ENCODE measurements at places on chromosomes 3 and 15. TPM values are rescaled to one million over a fixed set of nuclear protein-coding genes. Genes with fewer than 3 reads are reported as not detected.

DNA sequence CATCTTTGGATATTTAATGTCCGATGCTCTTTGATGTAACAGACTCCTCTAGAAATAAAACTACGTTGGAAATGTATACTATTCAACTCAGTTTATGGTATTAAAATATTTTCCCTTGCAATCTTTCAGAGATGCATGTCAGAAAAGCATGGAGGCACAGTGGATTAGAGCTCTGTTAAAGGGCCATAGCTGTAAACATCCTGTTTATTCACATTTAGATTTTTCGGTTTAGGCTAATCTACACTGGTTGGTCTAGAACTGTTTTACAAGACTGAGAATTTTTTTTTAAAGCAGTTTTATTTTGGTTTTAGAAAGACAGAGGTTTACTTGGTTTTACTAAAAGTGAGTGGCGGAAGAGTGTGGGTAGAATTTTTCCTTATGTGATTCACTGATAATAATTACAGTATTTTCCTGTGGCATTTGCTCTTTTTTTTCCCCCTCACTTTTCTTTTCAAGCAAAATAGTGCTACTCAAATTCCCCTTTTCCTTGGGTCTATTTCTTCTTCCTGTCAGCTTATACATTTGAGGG is 132.1 kb downstream of the IL1RAP start:
- no peaks in the 10 kb centered on the region for H3K27me3 ChIP-seq
- DNase-seq, result no peak
- H3K36me3 ChIP-seq, result peaks cover 4% of the 10 kb centered on the region
- H3K4me3 ChIP-seq, result no peak overlapping the region

- H3K27ac ChIP-seq, result no peak overlapping the region
- H3K4me3 ChIP-seq, result no peak overlapping the region
- H3K4me1 ChIP-seq, result no peaks in the 10 kb centered on the region
These were observed 425.6 kb downstream of the NR2F2 start for GRCh38 chr15:96756146-96756545.

DNA sequence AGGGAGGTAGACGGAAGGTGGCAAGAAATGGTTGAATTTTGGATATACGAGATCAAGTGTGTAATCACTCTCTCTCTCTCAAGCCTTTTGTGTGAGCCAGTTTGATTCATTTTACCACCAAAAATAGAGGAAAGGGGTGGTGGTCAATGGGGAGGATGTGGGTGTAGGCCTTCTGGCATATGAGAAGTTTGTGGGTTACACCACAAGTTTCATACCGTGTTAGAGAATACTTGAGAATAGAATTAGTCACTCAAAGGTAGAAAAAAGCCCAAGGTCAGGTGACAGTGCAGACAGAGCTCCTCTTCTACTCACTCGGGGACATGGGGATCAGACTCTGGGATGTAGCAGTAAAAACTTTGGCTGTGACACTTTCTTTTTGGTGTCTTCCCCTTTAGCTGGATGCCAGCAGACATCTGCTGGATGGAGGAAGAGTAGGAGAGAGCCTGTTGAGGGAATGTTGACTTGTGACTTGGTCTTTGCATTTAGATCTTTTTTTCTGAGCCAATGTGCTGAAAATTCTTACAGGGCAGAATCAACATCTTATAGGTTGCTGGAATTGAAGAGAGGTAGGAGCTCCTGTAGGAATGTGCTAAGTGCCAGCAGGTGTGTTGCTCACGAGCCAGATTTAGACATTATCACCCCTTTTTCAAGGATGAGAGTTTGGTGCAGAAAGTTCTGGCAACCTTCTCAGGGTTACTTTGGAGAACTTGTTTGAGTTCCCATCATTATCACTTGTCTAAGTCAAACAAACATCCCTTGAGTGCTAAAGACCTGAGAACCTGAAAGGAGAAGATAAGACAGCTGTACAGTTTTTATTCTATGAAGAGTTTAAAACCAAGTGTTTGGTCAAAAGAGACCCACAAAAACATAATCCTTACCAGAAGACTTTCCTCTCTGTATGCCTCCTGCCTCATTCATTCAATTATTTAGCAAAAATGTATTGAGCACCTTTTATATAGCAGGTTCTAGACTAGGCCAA is 43.9 kb upstream of the RYK start:
- no peak overlapping the region for H3K27ac ChIP-seq
- H3K36me3 ChIP-seq, result no peaks in the 10 kb centered on the region

- H3K36me3 ChIP-seq, result no peaks in the 10 kb centered on the region
- H3K27me3 ChIP-seq, result no peaks in the 10 kb centered on the region
These were observed 197.1 kb downstream of the EPHB1 start for GRCh38 chr3:134992180-134992579.

DNA sequence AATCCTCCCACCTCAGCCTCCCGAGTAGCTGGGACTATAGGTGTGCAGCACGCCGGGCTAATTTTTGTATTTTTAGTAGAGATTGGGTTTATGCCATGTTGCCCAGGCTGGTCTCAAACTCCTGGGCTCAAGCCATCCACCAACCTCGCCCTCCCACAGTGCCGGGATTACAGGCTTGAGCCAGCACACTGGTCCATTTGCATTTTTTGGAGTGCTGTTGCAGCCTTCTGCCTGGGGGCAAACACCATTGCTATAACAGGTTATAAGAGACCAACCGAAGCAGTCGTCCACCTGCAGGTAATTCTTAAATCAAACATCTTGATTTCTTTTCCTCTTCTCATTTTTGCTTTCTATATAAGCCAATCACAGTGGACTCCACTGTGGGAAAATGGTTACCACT is 27.7 kb downstream of the ACKR4 start:
- H3K27ac ChIP-seq, result no peak overlapping the region
- no peaks in the 10 kb centered on the region for H3K27me3 ChIP-seq
- H3K4me1 ChIP-seq, result no peaks in the 10 kb centered on the region
- no peak overlapping the region for H3K4me3 ChIP-seq
- DNase-seq, result no peak
- peaks cover 29% of the 10 kb centered on the region for H3K36me3 ChIP-seq

DNA sequence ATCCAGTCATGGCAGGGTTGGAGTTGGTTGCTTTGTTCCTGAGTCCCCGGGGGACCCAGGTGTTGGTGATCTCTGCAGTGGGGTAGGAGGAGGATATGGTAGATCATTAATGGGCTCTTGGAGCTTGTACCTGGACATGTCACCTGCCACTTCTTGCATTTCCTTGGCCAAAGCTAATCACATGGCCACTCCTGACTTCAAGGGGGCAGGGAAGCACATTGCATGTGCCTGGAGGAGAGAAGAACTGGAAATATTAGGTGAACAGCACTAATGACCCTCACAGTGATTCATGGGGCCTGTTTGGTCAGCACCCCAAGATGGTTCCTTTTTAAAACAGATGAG is 87.1 kb upstream of the MYZAP start:
- no peaks in the 10 kb centered on the region for H3K36me3 ChIP-seq
- no peak for DNase-seq
- peaks cover 41% of the 10 kb centered on the region for H3K4me1 ChIP-seq
- peak overlapping the region; percentile 84 for H3K27ac ChIP-seq

- no peak overlapping the region for H3K4me3 ChIP-seq
- no peak overlapping the region for H3K27ac ChIP-seq
- H3K36me3 ChIP-seq, result no peaks in the 10 kb centered on the region
- no peaks in the 10 kb centered on the region for H3K4me1 ChIP-seq
These were observed 38.4 kb downstream of the NEDD4 start for GRCh38 chr15:55954862-55955605.

DNA sequence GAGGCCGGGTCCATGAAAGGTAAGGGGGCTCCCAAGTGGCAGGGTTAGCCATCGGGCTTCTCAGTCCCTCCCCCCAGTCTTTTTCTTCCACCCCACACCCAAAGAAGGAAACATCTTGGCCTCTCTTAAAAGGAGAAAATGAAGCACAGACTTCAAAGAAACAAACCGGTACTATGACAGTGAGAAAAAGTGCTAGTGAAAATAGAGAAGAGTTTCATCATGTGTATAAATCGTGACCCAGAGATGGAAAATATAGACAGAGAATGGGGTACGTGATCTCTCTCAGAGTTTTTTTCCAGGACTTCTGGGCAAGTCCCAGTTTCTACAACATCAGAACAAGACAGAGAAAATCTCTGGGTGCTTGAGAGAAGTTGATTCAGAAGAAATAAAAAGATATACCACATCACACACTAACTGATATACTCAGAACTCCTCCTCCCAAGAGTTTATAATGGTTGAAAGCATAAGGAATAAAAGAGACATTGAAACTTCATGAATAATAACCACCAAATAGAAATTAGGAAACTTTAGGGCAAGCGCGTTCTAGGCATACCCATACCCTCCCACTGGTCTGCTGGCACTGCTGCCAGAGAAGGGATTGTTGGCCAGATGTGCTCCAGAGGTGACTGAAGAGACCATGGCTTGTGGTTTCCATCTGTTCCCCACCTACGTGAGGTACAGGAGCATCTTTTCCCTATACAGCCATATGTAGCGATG is 318.9 kb upstream of the CHRM5 start:
- H3K4me1 ChIP-seq, result no peaks in the 10 kb centered on the region
- no peak overlapping the region for H3K4me3 ChIP-seq
- no peak for DNase-seq
- H3K27ac ChIP-seq, result no peak overlapping the region

DNA sequence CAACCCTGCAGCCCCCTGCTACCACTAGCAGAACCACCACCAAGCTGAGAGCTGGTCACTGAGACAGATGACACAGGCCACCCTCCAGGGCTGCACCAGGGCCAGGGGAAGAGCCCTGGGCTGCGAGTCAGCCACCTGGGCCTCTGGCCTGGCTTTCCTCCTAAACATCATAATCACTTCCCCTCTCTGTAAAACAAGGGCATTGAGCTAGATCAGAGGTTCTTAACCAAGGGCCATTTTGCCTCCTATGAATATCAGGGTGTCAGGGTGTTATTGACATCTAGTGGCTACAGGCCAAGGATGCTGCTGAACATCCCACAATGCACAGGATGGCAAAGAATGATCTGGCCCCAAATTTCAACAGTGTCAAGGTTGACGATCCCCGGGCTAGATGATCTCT is 25.2 kb downstream of the TLE3 start:
- peaks cover 96% of the 10 kb centered on the region for H3K36me3 ChIP-seq
- H3K27ac ChIP-seq, result no peak overlapping the region
- no peak overlapping the region for H3K4me3 ChIP-seq
- H3K4me1 ChIP-seq, result peaks cover 17% of the 10 kb centered on the region
- no peaks in the 10 kb centered on the region for H3K27me3 ChIP-seq
- DNase-seq, result no peak

DNA sequence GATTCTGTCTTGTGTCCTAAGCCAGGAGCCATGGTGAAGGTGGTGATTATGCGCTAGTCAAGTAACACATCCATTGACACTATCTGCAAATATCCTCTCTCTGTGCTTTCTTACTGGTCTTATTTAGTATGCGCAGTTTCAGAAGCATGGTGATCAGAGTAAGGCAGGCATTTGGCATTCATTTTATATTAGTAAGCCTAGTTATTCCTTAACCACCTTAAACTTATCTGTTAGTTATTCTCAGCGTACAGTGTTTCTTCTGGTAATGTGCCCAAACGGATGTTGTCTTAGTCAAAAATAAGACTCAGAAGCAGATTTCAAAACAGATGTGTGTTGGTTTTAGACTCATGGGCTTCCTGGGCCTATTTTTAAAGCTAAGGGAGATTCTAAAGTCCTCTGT is 329.2 kb downstream of the GRM7 start:
- H3K4me3 ChIP-seq, result no peak overlapping the region
- H3K27ac ChIP-seq, result no peak overlapping the region
- no peaks in the 10 kb centered on the region for H3K36me3 ChIP-seq
- H3K4me1 ChIP-seq, result no peaks in the 10 kb centered on the region
- no peaks in the 10 kb centered on the region for H3K27me3 ChIP-seq
- no peak for DNase-seq

GRCh38 chr3:51722362-51722761 is 15.5 kb downstream of the GRM2 start:
- no peak overlapping the region for H3K4me3 ChIP-seq
- H3K27ac ChIP-seq, result no peak overlapping the region
- no peaks in the 10 kb centered on the region for H3K36me3 ChIP-seq
- H3K4me1 ChIP-seq, result no peaks in the 10 kb centered on the region

GRCh38 chr15:37823601-37824275 is 110.7 kb upstream of the TMCO5A start:
- no peaks in the 10 kb centered on the region for H3K4me1 ChIP-seq
- DNase-seq, result no peak
- H3K27ac ChIP-seq, result no peak overlapping the region
- no peaks in the 10 kb centered on the region for H3K36me3 ChIP-seq
- H3K4me3 ChIP-seq, result no peak overlapping the region

DNA sequence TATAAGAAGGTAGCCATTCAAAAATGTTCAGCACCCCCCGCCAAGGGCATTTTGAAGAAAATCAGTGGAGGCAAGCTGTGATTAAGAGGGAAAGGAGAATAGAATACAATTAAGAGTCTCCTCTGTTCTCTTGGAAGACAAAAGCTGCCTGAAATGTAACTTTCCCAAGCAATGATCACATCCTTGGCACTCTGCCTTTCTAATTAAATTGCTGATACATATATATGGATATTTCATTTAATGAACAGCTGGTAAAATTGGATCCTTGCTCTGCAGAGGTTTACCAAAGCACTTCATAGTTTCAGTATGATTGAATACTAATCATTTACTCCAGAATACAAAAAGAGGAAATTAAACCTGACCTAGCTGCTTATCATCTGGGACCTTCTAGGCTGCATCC is 10.4 kb downstream of the COL6A6 start:
- H3K4me1 ChIP-seq, result no peaks in the 10 kb centered on the region
- H3K36me3 ChIP-seq, result no peaks in the 10 kb centered on the region
- H3K27ac ChIP-seq, result no peak overlapping the region
- no peak overlapping the region for H3K4me3 ChIP-seq
- DNase-seq, result no peak
- H3K27me3 ChIP-seq, result no peaks in the 10 kb centered on the region

- no peak for DNase-seq
- no peaks in the 10 kb centered on the region for H3K27me3 ChIP-seq
- peaks cover 6% of the 10 kb centered on the region for H3K4me1 ChIP-seq
- H3K27ac ChIP-seq, result no peak overlapping the region
- no peak overlapping the region for H3K4me3 ChIP-seq
These were observed 75.7 kb downstream of the EFL1 start for GRCh38 chr15:82186719-82187406.

- no peak overlapping the region for H3K4me3 ChIP-seq
- no peak for DNase-seq
- H3K27ac ChIP-seq, result no peak overlapping the region
- no peaks in the 10 kb centered on the region for H3K4me1 ChIP-seq
- H3K36me3 ChIP-seq, result no peaks in the 10 kb centered on the region
These were observed 98.0 kb upstream of the TNIK start for GRCh38 chr3:171558188-171558696.

- DNase-seq, result no peak
- H3K27ac ChIP-seq, result no peak overlapping the region
- peak overlapping the region; percentile 0 for H3K4me3 ChIP-seq
- no peaks in the 10 kb centered on the region for H3K36me3 ChIP-seq
- no peaks in the 10 kb centered on the region for H3K27me3 ChIP-seq
- peaks cover 15% of the 10 kb centered on the region for H3K4me1 ChIP-seq
These were observed 24.7 kb upstream of the KLHL6 start for GRCh38 chr3:183579967-183580900.

The GOLGA8Q gene
- total RNA-seq, result not detected

The KCNMB2 gene
- 0.56 TPM for total RNA-seq

The DPH3 gene
- 29.0 TPM for total RNA-seq

The SLC9C1 gene
- total RNA-seq, result not detected

The SNX33 gene
- 28.9 TPM for total RNA-seq

The STAC gene
- 51.4 TPM for total RNA-seq

All from lower lobe of right lung (tissue), 2 donors.